ENCODE measurements at places on chromosomes 16 and 17.

- peak; percentile 30 for DNase-seq
Measured at GRCh38 chr16:66508248-66508913, 41.5 kb downstream of the TK2 start.

GRCh38 chr17:2094891-2095535, 40.1 kb downstream of the HIC1 start:
- DNase-seq, result peak; percentile 63

DNA sequence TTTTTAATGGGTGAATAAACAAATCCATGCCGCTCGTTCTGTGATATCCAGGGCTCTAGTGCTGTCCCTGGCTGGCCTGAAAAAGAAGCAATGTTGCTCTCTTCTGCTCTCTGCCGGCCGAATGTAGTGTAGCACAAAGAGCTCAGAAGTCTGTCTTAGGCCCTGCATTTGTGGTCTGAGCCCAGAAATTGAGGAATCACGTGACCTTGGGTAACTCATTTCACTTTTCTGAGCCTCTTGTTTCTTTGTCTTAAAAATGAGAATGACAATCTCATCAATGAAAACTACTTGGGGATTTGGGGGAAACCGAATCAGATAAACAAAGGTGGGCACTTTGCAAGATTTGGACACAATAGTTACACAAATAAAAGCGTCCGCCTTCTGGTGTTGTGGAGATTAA, 381.6 kb upstream of the ASIC2 start:
- peak; percentile 56 for DNase-seq

GRCh38 chr16:14004729-14005315, 66.3 kb upstream of the MRTFB start:
- DNase-seq, result peak; percentile 29

DNA sequence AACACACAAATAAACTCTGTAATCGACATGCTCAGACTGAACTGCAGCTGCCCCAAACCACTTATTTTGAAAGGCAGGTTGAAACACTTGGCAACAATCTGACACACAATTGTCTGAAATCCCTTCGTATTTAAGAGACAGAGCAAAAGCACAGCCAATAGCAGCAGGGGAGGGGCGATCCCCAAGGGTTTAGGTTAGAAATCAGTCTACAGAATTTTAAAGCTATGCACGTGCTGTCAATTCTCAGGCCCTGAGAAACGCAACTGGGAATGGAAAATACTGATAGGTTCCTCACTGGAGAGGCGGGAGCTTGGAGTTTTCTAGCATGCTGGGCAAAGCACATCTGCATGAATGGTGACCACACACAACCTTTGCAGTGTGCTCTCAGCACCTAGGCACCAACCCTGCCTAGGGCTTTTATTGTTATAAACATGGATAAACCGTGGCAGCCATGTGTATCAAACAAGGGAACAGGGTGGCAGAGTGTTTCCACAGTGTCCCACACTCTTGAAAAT, 168.0 kb downstream of the AATF start:
- DNase-seq, result no peak

DNA sequence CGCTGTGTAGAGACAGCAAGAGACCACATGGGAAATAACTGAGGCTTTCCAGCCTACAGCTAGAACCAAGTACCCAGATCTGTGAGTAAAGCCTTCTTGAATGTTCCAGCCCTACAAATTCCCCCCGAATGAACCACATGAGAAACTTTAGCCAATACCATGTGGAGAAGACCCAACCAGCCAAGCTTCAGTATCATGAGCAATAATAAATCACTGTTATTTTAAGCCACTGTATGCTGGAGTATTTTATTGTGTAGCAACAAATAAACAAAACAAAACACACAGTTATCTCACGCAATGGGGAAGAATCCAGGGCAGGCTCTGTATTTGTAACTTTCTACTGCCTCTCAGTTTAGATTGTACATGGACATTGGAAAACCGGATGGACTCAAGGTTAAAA, 426.2 kb downstream of the CDH11 start:
- peak; percentile 7 for DNase-seq

- no peak for DNase-seq
Measured at GRCh38 chr17:57356719-57357391, 100.5 kb downstream of the MSI2 start.

- no peak for DNase-seq
Measured at GRCh38 chr17:68035131-68035522, 408 bp upstream of the KPNA2 start.

DNA sequence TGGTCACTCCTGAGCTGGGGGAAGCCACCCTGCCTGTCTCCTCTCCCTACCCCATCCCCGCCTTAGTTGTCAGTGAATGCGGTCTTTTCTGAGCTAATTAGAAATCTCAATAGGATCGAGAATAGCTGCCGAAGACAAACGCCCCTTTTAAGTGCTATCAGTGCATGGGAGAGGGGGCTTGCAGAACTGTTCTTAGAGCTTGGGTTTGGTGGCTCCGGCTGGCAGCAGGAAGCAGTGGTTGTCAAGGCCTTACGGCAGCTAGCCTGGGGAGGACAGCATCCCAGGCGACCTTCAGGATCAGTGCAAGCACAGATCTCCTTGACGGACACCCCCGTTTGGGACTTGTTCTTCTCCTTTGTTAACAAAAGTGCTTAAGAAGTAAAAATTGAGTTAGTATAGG, 195.1 kb downstream of the CCDC182 start:
- DNase-seq, result no peak

- DNase-seq, result no peak
Measured at GRCh38 chr17:45748731-45749310, 35.3 kb upstream of the CRHR1 start.

Measured in fibroblast of mammary gland (primary cell).